Umbilical cord (tissue), 2 donors: ENCODE measurements at places on chromosomes 16 and 17. TPM values are rescaled to one million over a fixed set of nuclear protein-coding genes. Genes with fewer than 3 reads are reported as not detected.

ZSCAN32 gene
- 13.7 TPM for total RNA-seq

GRCh38 chr16:53982631-53983042 lies 278.7 kb downstream of the FTO start:
- DNase-seq = no peak

ADAD2 gene
- total RNA-seq = not detected

MYH2 gene
- 0.72 TPM for total RNA-seq

OTOA gene
- 1.4 TPM for total RNA-seq

SMTNL2 gene
- total RNA-seq = 11.3 TPM

GRCh38 chr17:82314727-82315605 lies 2.4 kb downstream of the CD7 start:
- no peak for DNase-seq

MPO gene
- total RNA-seq = not detected

GRCh38 chr16:49424961-49425360 lies 51.4 kb downstream of the C16orf78 start:
- no peak for DNase-seq

DNA sequence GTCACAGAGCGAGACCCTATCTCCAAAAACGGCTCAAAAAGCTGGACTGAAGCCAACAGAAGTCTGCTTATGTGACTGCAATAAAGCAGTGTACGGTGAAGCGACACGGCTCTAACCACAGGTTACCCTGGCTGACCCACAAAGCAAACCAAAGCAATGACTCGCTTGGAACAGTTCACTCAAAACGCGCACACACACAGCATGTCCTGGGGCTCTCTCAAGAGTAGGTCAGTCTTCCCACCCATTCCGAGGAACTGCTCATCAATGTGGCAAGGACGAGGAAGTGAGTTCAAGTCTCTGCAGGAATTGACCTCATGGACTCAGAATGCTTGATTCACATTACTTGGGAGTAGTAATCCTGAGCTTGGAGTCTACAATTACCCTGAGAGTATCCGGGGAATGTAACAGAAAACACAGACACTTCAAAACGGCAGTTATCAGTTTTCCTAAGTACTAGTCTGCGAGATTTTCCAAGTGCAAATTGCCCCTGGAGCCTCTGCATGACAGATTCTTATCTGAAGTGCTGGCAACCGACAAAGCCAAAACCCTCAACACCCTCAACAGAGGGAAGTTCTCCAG lies 25.4 kb downstream of the PELP1 start:
- DNase-seq = no peak

GRCh38 chr17:69593351-69593715 lies 178.8 kb downstream of the MAP2K6 start:
- no peak for DNase-seq

BORCS6 gene
- total RNA-seq = 4.3 TPM

DNA sequence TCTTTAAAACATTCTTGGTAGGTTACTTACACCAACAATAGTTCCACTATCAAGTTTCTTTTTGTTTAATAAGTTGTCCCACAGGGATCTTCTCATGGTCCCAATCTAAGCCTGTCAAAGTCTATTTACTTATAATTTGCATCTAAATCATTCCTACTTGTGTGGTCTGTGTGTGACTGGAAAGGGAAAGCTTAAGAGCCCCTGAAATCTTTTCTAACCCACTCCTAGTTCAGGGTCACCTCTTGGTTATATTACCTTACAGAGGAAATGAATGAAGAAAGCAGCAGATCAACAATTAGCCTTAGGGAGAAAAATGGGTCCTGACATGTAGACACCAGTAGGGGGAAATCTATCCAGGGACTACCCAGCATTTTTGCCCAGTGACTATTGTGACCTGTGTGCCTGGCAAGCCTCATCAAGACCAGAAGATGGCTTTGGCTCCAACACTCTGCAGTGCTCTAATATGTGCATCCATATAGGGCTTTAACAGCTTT lies 110.4 kb upstream of the HAS3 start:
- no peak for DNase-seq

GRCh38 chr17:82019690-82020571 lies 2.7 kb downstream of the CENPX start:
- DNase-seq = no peak

DNA sequence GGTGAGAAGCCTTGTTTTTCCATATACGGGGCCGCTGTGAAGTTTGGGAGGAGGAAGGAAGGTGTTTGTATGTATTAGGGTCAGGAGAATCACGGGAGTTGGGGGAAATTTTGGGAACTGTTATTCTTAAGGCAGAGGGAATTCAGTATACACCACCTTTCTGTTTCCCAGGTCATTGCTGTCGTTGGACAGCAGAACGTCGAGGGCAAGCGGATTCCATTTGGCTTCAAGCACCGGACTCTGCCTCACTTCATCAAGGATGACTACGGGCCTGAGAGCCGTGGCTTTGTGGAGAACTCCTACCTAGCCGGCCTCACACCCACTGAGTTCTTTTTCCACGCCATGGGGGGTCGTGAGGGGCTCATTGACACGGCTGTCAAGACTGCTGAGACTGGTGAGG lies 17.6 kb downstream of the POLR2A start:
- no peak for DNase-seq
